ENCODE measurements at places on chromosomes 5 and 9. TPM values are rescaled to one million over a fixed set of nuclear protein-coding genes. Genes with fewer than 3 reads are reported as not detected.

The PCDHB12 gene
- total RNA-seq, result 5.0 TPM

GRCh38 chr5:179243333-179243732 lies 101.9 kb downstream of the ADAMTS2 start:
- peak; percentile 31 for DNase-seq

- no peak for DNase-seq
Measured at GRCh38 chr9:95609426-95609825, 92.7 kb upstream of the PTCH1 start.

- no peak for DNase-seq
Measured at GRCh38 chr9:70020991-70021571, 22.6 kb upstream of the MAMDC2 start.

All from endodermal cell (in vitro differentiated cells).